H9 (cell line): ENCODE measurements at places on chromosomes 3 and 15. TPM values are rescaled to one million over a fixed set of nuclear protein-coding genes. Genes with fewer than 3 reads are reported as not detected.

DNA sequence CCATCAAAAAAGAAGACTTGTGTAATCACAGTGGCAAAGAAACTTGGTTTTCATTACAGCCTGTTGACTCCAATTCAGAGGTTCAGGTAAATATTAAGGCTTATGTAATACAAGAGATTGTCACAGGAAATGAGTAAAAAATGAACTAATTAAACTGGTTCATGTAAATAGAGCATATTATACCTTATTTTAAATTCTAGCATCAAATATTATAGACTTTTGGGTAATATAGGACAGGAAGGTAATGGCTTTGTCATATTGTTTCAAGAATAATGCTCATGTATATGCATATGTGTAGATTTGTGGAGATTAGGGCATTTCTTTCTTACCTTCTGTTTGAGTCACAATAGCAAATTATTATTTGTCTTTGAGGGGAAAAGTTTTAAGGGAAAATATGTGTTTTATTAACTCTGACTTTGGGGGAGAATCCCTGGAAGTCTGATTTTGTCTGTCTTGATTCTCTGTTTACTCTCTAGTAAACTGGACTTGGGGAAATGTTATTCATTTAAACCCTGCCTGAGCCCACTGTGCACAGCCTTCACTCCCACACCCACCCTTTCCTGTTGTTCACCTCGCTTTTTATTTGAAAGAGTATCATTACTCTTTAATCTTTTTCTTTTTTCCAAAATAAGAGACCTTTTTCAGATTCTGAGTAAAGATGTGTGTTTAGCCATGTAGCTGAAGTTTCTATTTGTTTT is 43.0 kb downstream of the RASA2 start:
- no peaks in the 10 kb centered on the region for H3K27me3 ChIP-seq
- no peak for DNase-seq
- peaks cover 3% of the 10 kb centered on the region for H3K36me3 ChIP-seq
- no peak overlapping the region for H3K27ac ChIP-seq
- H3K4me3 ChIP-seq, result no peak overlapping the region

DNA sequence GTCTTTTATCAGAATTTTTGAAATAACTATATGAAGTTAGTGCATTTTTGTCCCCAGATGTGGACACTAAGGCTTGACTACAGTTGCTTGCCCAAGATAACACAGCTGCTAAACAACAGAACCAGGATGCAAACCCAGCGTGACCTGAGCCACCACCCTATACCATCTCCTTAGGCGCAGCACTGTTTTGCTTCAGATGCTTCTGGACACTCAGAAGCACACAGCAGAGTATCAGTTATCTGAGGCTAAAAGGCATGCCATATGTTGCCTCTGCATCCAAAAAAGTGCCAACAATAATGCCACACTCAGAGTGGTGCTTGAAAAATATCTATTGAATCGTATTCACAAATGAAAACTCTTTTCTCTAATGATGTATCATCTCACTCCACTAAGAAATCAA is 24.5 kb downstream of the KCNMB2 start:
- no peak overlapping the region for H3K4me3 ChIP-seq
- H3K36me3 ChIP-seq, result no peaks in the 10 kb centered on the region
- no peaks in the 10 kb centered on the region; the same call in 1 of the 2 replicates for H3K27me3 ChIP-seq
- H3K27ac ChIP-seq, result no peak overlapping the region

The LRRC34 gene
- 4.6 and 5.1 TPM in 2 replicates for total RNA-seq

The NRROS gene
- total RNA-seq, result 2.8 and 4.0 TPM in 2 replicates

The CHRNB4 gene
- total RNA-seq, result 1.9 TPM in 2 replicates

DNA sequence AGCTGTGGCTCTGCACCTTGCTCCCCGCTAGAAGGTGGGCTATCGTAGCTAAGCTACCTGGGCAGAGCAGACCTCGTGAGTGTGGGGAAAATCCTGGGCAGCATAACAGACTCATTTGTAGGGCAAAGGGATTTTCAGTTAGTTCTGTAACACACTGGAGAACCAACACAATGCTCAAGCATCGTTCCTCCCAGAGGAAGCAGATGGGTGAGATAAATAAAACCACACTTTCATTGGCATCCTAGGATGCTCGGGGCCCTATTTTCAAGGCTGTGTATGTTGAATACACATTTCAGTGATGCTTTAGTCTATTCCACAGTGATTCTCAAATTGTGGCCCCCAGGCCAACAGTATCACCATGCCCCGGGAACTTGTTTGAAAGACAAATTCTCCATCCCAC is 20.0 kb downstream of the LIPC start:
- no peaks in the 10 kb centered on the region for H3K4me1 ChIP-seq
- no peak overlapping the region for H3K27ac ChIP-seq
- no peaks in the 10 kb centered on the region for H3K27me3 ChIP-seq
- no peaks in the 10 kb centered on the region for H3K36me3 ChIP-seq
- H3K4me3 ChIP-seq, result no peak overlapping the region

- H3K36me3 ChIP-seq, result no peaks in the 10 kb centered on the region
- peaks cover 9% of the 10 kb centered on the region; the same call in 1 of the 2 replicates for H3K4me1 ChIP-seq
- H3K27me3 ChIP-seq, result no peaks in the 10 kb centered on the region
- no peak overlapping the region for H3K27ac ChIP-seq
These were observed 75.9 kb downstream of the SST start for GRCh38 chr3:187594272-187594671.

DNA sequence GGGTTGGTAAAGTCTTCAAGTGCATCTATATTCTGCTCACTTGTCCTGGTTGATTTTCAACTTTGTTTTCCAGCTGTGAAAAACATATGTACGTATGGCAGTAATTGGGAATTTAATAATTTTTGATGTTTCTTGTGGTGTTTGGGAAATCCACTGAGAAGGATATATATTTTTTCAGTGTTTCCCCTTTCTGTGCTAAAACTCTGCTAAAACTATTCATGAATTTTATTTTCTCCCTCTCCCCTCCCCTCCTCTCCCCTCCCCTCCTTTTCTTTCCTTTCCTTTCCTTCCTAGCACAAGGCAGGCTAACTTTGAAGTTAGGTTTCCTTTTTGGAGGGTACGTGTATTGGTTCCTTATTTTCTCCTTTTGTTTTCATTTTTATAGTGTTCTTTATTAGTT is 220.7 kb downstream of the PDCD6IP start:
- no peak overlapping the region for H3K4me3 ChIP-seq
- DNase-seq, result no peak

The SLC28A1 gene
- 0.13 TPM in 1 of 2 replicates, not detected in the other for total RNA-seq

GRCh38 chr3:64888840-64889392 is 201.1 kb upstream of the ADAMTS9 start:
- no peaks in the 10 kb centered on the region for H3K36me3 ChIP-seq
- no peaks in the 10 kb centered on the region for H3K4me1 ChIP-seq
- no peaks in the 10 kb centered on the region for H3K27me3 ChIP-seq
- H3K4me3 ChIP-seq, result no peak overlapping the region
- DNase-seq, result no peak
